HepG2 (cell line): ENCODE measurements at places on chromosomes 2 and 18.
A peak's percentile ranks its signal among the peaks of the same experiment; 100 is the strongest.

GRCh38 chr2:69768235-69768634 lies 26.3 kb downstream of the ANXA4 start:
- DNase-seq = no peak

DNA sequence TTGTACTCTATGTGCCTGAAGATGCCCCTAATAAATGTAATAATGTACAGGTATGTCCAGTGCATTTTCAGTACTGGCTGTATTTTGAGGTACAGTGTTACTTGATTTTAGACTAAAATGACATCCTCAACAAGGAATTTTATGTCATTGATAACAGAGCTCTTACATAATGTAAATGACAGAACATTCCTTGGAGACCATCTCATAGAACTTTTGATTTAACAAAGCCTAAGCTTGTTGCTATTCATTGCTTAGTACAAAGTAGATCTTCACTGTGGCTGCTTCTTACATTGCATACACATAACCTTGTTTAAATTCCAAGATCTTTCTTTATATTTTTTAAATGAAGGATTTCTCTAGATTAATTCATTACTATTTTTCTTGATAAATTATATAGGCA lies 24.1 kb downstream of the DYNC1I2 start:
- no peak for DNase-seq

DNA sequence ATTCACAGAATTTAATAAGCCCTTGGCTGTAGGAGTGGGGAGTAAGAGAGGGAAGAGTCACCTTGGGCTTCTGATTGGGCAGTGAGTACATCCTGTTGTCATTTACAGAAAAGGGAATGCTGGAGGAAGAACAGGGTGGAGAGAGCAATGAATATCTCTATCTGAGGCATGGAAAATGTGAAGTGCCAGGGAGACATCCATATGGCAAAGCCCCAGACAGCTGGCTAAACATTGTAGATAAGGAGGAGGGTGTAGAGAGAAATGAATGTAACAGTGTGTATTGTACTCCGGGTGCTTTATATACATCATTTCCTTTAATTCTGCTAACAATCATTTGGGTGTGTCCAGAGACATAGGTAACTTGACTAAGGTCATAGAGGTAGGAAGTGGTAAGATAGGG lies 103.5 kb downstream of the UPP2 start:
- DNase-seq = no peak

DNA sequence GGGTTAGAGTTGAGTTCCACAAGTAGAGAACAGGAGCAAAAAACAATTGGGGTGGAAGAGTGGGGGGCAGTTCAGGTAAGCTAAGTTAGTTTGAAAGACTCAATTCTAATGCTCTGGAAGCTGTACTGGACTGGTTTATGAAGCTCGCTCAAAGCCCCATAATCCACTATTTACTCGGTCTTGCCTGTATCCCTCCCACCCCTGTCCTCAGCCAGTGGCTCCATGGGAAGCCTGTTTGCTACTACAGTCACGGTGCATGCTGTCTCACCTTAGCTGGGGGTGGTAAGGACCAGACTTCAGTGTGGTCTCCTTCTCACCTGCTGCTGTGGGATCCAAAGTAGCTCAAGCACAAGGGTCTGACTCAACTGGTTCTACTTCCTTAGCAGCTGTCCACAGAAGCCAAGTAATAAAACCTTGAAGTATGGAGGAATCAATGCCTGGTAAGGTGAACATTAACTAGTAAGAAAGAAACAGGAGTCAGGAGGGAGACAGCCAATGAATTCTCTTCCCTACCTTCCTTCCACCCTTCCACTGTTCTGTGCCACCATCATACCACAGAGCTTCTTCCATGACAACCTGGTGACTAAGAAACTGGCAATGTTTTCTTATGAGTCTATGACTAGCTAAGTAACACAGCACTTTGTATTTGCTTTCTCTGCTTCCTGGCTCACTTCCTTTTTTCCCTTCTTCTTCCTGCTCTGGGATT lies 230.8 kb downstream of the SRBD1 start:
- DNase-seq = peak; percentile 15

DNA sequence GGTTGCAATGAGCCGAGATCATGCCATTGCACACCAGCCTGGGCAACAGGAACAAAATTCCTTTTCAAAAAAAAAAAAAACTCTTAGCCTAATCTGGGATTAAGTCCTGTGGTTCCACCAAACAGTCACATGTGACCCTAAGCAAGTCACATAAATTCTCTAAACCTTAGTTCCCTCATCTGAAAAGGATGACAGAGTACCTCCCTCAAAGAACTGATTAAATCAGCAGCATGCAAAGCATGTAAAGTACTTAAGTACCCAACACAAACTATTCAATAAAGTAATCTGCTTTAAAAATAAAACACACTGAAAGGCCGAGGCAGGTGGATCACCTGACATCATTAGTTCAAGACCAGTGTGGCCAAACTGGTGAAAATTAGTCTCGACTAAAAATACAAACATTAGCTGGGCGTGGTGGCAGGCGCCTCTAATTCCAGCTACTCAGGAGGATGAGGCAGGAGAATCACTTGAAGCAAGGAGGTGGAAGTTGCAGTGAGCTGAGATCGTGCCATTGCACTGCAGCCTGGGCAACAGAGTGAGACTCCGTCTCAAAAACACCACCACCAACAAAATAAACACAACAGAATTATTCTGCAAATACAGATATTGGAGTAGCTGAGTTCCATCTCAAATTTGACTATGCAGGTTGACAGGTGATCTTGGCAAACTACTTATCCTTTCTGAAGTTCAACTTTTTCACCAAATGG lies 7.0 kb downstream of the USP34 start:
- no peak for DNase-seq

GRCh38 chr2:188659656-188660406 lies 314.3 kb upstream of the COL3A1 start:
- no peak for DNase-seq
